Glutamatergic neuron (in vitro differentiated cells): ENCODE measurements at places on chromosomes 1 and 21.
A peak's percentile ranks its signal among the peaks of the same experiment; 100 is the strongest.

- peak; percentile 72 for DNase-seq
- peaks cover 8% of the 10 kb centered on the region for H3K4me1 ChIP-seq
- no peak overlapping the region for H3K4me3 ChIP-seq
- H3K27me3 ChIP-seq, result peaks cover 11% of the 10 kb centered on the region
Measured at GRCh38 chr1:19651141-19651737, 7.1 kb downstream of the NBL1 start.

DNA sequence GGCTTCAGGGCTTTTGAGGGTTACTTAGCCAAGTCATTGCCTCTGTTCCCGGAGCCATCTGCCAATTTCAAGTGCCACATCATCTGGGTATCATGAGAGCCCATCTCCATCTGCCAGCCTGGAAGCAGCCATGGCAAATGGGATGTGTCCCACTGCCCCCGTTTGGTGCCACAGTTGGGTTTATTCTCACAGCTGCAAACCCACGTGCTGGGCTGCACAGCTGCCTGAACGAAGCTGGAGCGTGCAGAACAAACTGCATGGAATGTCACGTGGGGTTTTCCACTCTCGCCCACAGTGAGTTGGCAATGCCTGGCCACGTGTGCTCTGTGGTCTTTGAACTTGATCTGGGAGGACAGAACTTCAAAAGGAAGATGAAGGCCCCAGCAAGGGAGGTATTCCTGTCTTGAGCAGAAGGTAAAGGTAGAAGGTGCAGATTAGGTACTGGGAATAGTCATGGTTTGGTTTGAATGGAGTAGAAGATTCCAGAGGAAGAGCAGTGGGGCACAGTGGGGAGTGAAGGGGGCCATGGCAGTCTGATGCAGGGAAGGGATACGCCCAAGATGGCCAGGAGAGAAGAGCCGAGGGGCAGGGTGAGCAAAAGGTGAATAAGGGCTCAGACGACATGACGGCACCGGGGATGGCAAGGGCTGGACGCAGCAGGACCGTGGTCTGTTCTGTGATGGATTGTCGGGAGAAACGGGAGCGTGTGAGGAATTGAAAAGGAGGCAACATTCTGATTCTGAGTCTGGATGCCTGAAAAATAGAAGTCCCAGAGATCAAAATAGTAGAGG lies 222.0 kb downstream of the KAZN start:
- H3K36me3 ChIP-seq, result no peaks in the 10 kb centered on the region
- no peak for DNase-seq
- no peak overlapping the region for H3K27ac ChIP-seq
- H3K4me1 ChIP-seq, result no peaks in the 10 kb centered on the region

- no peaks in the 10 kb centered on the region for H3K4me1 ChIP-seq
- H3K27me3 ChIP-seq, result peaks cover 2% of the 10 kb centered on the region
- H3K4me3 ChIP-seq, result no peak overlapping the region
- peaks cover 8% of the 10 kb centered on the region for H3K36me3 ChIP-seq
Measured at GRCh38 chr1:39295901-39296300, 91.4 kb downstream of the MACF1 start.

GRCh38 chr21:45507888-45508508 lies 34.2 kb downstream of the SLC19A1 start:
- peak; percentile 1 for DNase-seq
- H3K36me3 ChIP-seq, result no peaks in the 10 kb centered on the region
- H3K4me1 ChIP-seq, result peaks cover 9% of the 10 kb centered on the region
- peaks cover 11% of the 10 kb centered on the region for H3K27me3 ChIP-seq
- H3K4me3 ChIP-seq, result no peak overlapping the region

- no peaks in the 10 kb centered on the region for H3K36me3 ChIP-seq
- peaks cover 58% of the 10 kb centered on the region for H3K4me1 ChIP-seq
- DNase-seq, result no peak
- H3K27ac ChIP-seq, result peak overlapping the region; percentile 96
- peak overlapping the region; percentile 68 for H3K4me3 ChIP-seq
Measured at GRCh38 chr1:202689493-202690342, 20.5 kb downstream of the SYT2 start.

- no peak overlapping the region for H3K27ac ChIP-seq
- H3K4me1 ChIP-seq, result peaks cover 3% of the 10 kb centered on the region
- peaks cover 4% of the 10 kb centered on the region for H3K36me3 ChIP-seq
- no peak overlapping the region for H3K4me3 ChIP-seq
- no peak for DNase-seq
- H3K27me3 ChIP-seq, result no peaks in the 10 kb centered on the region
Measured at GRCh38 chr1:220335668-220336067, 63.4 kb upstream of the RAB3GAP2 start.

GRCh38 chr1:47507144-47507543 lies 69.3 kb downstream of the FOXD2 start:
- H3K36me3 ChIP-seq, result peaks cover 9% of the 10 kb centered on the region
- no peak for DNase-seq
- peak overlapping the region; percentile 40 for H3K4me3 ChIP-seq
- H3K27me3 ChIP-seq, result peaks cover 18% of the 10 kb centered on the region
- H3K27ac ChIP-seq, result no peak overlapping the region

DNA sequence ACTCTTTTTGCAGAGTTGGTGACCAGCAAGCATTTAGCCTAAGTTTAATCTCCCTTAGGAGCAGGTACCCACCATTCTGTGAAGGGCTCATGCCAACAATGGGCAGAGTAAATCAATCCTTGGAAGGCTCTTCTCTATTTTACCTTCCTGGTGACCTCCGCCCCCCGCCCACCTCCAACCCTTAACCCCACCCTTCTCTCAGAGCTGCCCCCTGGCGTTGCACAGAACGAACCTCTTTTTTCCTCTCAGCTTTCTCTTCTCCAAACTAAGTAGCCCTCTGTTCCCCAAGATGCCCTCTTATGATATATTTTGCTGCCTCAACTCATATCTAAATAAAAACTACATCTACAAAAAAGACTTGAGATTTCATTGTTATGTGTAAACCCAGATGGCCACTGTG lies 186.8 kb downstream of the SEC16B start:
- H3K27ac ChIP-seq, result no peak overlapping the region
- no peaks in the 10 kb centered on the region for H3K4me1 ChIP-seq
- H3K27me3 ChIP-seq, result no peaks in the 10 kb centered on the region
- DNase-seq, result no peak
- H3K36me3 ChIP-seq, result no peaks in the 10 kb centered on the region

DNA sequence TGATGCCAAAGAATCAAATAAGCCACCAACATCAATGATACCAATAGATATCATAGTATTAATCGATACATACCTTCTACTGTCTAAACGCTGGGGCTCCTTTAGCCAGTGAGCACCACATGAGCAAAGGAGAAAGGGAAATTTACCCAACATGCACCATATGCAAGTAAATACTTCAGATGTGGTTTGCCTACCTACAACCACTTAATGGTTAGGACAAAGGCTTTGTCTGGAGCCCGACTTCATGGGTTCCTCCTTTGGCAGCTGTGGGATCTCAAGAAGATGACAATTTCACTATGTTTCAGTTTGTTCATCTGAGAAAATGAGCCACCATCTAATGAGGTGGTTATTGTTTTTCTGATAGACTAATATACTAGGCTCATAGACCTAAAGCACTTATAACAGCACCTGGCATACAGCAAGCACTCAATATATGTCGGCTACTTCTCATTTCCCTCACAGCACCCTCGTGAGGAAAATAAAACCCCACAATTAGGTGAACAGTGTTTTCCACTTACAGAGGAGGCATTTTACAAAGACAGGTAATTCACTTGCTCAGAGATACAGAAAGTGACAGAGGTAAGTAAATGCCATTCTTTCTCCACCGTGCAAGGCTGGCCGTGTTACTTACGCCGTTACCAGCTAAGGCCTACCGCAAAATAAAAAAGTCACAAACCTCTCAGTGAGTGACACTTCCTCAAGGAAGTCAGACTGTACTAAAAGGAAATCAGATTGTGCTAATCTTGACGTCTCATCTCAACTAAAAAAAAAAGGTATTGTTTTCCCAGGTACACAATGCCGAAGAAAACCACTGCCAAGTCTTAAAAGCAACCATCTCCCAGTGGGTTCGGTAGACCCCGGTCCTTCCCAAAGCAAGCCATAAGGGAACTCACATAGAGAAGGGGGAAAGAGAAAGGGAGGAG lies 1.6 kb downstream of the TTC13 start:
- peaks cover 13% of the 10 kb centered on the region for H3K27me3 ChIP-seq
- H3K4me3 ChIP-seq, result peak overlapping the region; percentile 92
- H3K27ac ChIP-seq, result peak overlapping the region; percentile 80
- H3K4me1 ChIP-seq, result peaks cover 13% of the 10 kb centered on the region
- no peak for DNase-seq

DNA sequence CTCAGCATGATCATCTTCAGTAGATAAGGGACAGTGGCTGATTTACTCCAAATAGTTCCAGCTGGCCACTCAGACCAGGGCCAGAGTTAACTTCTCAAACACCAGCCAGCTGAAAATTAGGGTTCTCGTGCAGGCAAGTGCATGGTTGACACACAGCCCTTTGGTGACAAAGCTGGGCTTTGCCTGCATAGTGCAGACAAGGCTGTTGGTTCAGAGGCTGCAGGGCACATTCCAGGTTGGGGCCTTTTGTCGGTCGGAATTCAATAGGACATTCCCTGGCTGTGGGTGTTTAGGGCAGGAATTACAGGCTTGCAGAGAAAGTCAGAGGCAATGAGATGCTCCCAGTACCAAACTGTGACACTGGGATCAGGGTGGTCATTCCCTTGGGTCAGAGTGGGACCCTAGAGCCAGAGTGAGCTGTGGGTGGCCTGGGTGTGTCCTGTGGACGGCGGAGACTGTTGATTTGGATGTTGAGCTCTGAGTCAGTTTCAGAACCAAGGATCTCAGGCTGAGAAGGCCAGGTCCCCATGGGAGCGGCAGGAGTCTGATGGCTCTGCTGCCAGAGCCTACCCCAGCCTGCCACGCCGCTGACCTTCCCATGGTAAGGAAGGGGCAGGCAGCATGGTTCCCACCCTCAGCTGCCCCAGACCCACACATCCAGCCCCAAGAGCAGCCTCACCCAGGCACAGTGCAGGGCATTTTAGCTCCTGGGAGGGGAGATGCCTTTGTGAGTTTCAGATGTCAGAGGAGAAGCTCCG lies 56.2 kb downstream of the STUM start:
- no peak overlapping the region for H3K4me3 ChIP-seq
- H3K27ac ChIP-seq, result no peak overlapping the region
- H3K36me3 ChIP-seq, result no peaks in the 10 kb centered on the region
- H3K4me1 ChIP-seq, result peaks cover 12% of the 10 kb centered on the region

DNA sequence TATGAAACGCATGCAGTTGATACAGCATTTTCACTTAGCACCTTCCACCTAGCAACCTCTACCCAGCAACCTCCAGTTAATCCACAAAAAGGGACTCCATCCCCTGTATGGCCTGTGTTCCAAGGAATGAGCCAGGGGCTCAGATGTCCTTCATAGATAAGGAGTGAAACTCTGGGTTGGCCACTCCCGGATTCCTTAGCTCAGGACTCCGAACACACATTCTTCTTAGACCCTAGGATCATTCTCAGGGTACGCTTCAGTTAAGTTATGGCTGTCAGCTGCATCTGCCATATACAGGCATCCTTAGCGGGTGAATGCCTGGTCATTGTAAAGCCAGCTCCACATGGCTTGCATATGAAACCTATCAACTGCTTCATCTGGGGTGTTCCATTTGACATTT lies 15.9 kb upstream of the IFI6 start:
- H3K36me3 ChIP-seq, result peaks cover under 1% of the 10 kb centered on the region
- no peaks in the 10 kb centered on the region for H3K27me3 ChIP-seq
- no peak for DNase-seq
- H3K27ac ChIP-seq, result no peak overlapping the region

- H3K4me1 ChIP-seq, result no peaks in the 10 kb centered on the region
- no peaks in the 10 kb centered on the region for H3K27me3 ChIP-seq
- H3K4me3 ChIP-seq, result no peak overlapping the region
- no peak for DNase-seq
- H3K36me3 ChIP-seq, result peaks cover 18% of the 10 kb centered on the region
Measured at GRCh38 chr21:37139902-37140301, 66.8 kb downstream of the TTC3 start.

GRCh38 chr1:24970926-24971875 lies 41.1 kb upstream of the RUNX3 start:
- H3K36me3 ChIP-seq, result peaks cover 16% of the 10 kb centered on the region
- H3K27ac ChIP-seq, result no peak overlapping the region
- DNase-seq, result no peak
- peaks cover 9% of the 10 kb centered on the region for H3K4me1 ChIP-seq

GRCh38 chr1:67855444-67855843 lies 22.2 kb upstream of the GNG12 start:
- DNase-seq, result no peak
- no peak overlapping the region for H3K4me3 ChIP-seq
- no peaks in the 10 kb centered on the region for H3K4me1 ChIP-seq
- no peaks in the 10 kb centered on the region for H3K27me3 ChIP-seq
- H3K27ac ChIP-seq, result no peak overlapping the region

- no peaks in the 10 kb centered on the region for H3K27me3 ChIP-seq
- H3K4me1 ChIP-seq, result no peaks in the 10 kb centered on the region
- DNase-seq, result no peak
- no peak overlapping the region for H3K4me3 ChIP-seq
- H3K27ac ChIP-seq, result no peak overlapping the region
- H3K36me3 ChIP-seq, result no peaks in the 10 kb centered on the region
Measured at GRCh38 chr1:77956464-77956863, 22.4 kb downstream of the FUBP1 start.

- H3K36me3 ChIP-seq, result peaks cover 6% of the 10 kb centered on the region
- DNase-seq, result no peak
- no peak overlapping the region for H3K4me3 ChIP-seq
- H3K27me3 ChIP-seq, result peaks cover 5% of the 10 kb centered on the region
Measured at GRCh38 chr1:203187304-203187685, 791 bp upstream of the CHI3L1 start.

DNA sequence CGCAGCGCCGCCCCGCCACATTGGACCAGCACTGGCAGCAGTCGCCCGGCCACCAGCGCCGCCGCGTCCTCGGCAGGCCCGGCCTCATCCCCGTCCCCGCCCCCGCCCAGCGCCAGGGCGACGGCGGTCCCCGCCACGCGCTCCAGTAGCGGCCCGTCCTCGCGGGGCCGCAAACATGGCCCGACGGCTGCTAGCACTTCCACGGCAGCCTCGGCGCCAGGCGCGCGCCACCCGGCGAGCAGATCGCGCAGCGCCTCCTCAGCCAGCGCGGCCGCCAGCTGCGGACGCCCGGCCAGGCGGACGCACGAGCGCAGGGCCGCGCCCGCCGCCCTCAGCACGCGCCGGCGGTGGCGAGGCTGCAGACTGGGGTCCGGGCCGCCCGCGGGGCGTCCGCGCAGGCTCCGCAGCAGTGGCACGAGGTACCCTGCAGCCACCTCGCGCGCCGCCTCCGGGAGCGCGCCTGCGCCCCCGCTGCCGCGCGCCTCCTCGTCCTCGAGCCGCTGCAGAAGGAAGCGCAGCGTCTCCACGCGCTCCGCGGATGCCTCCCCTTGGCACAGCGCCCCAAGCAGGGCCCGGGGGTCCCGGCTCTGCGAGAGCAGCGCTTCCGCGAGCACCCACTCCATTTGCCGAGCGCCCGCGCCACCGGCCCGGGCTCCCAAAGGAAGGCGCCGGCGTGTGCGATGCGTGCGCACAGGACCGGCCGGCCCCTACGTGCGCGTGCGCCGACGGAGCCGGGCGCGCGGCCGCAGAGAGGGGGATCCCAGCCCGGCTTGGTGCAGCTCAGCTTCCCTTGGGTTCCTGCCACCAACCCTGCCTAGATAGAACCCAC lies at the start of gene TARBP1:
TARBP1 (minus strand) TSS at position 699 of the 829 bp plus-strand sequence; CDS start at position 623, 76 bp downstream.
- no peaks in the 10 kb centered on the region for H3K36me3 ChIP-seq
- peaks cover 8% of the 10 kb centered on the region for H3K27me3 ChIP-seq
- peak; percentile 83 for DNase-seq
- H3K4me1 ChIP-seq, result peaks cover 13% of the 10 kb centered on the region
- H3K4me3 ChIP-seq, result peak within 1 kb of the TSS; percentile 95

- H3K4me3 ChIP-seq, result no peak overlapping the region
- no peaks in the 10 kb centered on the region for H3K36me3 ChIP-seq
- H3K27ac ChIP-seq, result no peak overlapping the region
- H3K4me1 ChIP-seq, result peaks cover 7% of the 10 kb centered on the region
Measured at GRCh38 chr1:19367584-19368041, 55.5 kb downstream of the SLC66A1 start.

GRCh38 chr1:47684518-47684917 lies 246.7 kb downstream of the FOXD2 start:
- H3K27ac ChIP-seq, result no peak overlapping the region
- H3K27me3 ChIP-seq, result peaks cover 5% of the 10 kb centered on the region
- no peaks in the 10 kb centered on the region for H3K36me3 ChIP-seq
